ENCODE measurements at places on chromosomes 6 and 20.

DNA sequence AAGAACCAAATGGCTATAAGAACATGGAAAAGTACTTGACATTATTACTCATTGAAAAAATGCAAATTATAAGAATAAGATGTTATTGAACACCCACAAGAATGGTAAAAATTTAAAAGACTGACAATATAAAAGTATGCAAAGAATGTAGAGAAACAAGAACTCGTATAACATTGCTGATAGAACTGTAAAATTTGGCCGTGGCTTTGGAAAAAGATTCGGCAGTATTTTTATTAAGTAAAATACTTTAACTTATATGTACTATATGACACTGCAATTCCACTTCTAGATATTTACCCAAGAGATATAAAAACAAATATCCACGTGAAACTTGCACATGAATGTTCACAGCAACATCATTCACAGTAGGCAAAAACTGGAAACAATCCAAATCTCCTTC is 239.2 kb downstream of the TPBG start:
- DNase-seq, result no peak

- no peak for DNase-seq
Measured at GRCh38 chr20:3072530-3073250, 1.3 kb downstream of the OXT start.

DNA sequence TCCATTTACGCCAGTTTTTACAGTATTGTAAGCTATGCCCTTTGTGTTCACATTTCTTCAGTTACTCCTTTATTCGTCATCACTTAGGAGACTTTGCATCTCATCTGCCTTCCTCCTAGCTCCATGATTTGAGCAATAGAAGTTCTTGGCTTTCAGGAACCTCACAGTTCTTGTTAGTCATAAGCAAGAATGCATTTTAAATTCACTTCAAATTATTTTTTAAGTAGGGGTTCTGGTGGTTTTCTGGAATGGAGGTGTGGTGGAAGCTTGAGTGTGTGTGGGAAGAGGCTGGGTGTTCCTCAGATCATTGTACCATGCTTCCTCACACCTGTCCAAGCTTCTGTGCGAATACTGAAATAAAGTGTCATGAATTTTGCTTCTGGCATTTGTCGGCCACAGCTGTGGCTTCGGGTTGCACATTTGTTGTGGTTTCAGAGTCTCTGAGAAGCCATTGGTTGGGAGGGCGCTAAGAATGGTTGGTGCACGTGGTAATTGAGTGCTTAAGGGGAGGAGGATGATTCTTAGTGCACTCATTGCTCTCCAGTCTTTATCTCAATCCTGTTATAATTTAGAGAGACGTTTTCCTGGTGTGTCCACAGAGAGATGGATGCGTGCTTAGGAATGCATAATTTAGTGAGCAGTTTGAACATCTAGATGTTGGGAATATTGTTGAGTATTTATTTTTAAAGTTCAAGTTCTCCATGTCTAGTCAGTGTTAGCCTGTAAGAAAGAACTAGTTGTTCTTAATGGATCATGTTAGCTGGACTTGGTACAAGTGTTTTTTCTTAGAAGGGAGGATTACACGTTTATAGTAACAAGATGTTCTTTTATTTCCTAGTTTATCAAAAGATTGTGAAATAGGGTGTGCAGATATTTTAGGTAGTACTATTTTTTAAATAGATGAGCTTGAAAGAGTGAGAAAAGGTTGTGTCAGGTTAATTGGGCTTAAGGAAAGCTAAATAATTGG is 31.9 kb downstream of the FOXO3 start:
- DNase-seq, result no peak

DNA sequence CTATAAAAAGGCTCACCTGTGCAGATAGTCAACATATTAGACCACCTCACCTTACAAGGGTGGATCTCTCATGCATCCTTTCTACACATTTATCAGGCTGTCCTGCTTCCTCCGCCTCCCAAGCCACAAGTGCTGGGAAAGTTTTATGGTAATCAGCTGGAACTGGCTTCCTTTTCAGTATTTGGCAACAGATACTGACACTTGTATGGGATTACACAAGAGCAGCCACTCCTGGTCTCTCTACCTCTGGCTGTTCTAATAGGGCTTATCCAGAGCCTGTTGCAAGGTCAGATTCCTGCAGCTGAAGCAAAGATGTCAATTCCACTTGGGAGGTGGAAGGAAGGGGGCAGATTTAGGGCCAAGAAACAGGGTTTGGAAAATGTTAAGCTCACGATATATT is 503 bp upstream of the GPLD1 start:
- DNase-seq, result no peak

DNA sequence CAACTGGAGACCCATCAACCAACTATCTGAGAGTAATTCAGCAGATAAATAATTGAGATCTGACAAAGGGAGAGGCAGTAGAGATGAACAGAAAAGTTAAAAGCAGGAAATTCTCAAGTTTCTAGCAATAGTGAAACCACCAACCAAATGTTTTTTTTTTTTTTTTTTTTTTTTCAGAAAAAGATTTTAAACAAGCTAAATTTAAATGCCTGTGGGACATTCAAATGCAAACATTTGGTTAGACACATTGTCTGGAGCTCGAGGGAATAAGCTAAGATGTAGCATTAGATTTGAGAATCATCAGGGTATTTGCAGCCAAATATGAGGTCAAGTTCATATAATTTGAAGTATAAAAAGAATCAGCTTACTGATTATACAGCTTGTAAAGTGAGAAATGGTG is 16.4 kb downstream of the RANBP9 start:
- DNase-seq, result no peak

DNA sequence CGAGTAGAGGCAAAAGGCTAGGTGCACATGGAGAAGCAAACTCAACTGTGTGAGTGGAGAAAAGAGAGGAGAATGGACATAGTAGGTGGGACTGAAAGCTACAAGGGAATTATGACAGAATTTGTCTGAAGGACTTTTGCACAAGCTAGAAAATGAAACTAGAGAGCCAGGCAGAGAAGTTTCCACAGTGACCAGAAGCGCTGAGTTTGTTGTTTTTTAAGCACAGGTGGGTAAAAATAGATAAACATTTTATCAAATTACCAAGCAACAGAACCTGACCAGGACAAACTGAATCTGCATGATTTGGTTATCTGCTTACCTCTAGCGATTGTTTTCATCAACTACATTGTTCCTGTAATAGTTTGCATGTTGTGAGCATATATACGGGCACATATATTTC is 38.6 kb downstream of the SMLR1 start:
- no peak for DNase-seq

GRCh38 chr6:64680446-64680845 is 1026.6 kb downstream of the EYS start:
- no peak for DNase-seq

DNA sequence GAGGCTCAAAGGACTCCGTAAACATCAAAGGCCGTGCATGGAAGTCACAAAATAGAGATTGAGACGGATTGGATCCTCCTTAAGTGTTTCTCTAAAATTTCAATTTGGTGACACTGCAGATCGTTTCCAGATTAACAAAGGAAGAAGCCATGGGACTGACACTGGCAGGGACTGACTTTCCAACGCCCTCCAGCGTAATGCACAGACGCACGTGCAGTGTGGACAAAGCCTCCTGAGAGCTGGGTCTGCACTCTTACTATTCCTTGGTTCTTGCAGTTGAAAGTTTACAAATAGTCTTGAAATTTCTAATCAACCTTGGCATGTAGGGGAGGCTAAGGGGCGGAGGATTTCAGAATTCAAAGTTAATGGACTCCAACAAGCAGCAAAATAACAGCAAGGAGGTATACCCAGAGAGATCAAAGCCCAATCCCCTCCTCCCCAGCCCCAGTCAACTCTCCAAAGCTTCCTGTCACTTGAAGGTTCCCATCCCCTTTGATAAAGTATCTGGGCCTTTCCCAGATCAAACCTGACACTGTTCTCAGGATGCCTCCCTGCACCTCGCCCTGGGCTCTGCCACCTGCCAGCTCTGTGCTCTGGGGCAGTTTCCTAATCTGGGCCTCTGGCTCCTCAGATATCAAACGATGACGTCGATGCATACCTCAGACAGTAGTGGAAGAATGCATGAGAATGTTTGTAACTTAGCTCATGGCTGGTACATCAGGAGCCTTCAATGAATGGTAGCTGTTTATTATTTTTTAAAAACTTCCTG is 106.5 kb upstream of the TRAF3IP2 start:
- no peak for DNase-seq

GRCh38 chr6:56555438-56555872 is 87.2 kb downstream of the DST start:
- no peak for DNase-seq

DNA sequence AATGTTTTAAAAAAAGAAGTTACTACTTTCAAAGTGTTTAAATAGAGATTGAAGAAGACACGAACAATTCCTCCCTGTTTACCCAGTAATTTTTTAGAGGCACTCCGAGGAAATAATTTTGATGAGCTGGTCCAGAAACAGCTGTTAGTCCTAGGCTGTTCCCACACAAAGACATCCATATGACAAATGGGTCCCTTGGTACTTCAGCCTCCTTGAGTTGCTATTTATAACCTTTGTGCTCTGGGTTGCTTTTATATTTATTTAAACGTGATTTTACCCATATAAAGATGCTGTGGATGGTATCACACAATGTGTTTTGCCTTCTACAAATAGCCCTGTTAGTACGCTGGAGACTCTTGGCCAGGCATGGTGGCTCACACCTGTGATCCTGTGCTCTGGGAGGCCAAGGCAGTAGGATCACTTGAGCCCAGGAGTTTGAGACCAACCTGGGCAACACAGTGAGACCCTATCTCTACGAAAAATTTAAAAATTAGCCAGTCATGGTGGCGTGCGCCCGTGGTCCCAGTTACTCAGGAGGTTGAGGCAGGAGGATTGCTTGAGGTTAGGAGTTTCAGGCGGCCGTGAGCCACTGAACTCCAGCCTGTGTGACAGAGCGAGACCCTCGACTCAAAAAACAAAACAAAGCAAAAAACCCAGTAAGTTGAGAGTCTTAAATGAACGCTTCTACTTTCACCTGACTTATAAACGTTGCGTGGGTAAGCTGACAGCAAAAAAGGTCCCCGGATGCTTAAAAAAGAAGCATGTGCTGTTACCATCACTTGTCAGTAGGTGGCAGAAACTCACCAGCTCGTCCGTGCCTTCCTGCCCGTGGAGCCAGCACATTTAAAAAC is 56.9 kb upstream of the ARMH2 start:
- no peak for DNase-seq

- no peak for DNase-seq
Measured at GRCh38 chr6:26202811-26203583, 115.8 kb downstream of the HFE start.

DNA sequence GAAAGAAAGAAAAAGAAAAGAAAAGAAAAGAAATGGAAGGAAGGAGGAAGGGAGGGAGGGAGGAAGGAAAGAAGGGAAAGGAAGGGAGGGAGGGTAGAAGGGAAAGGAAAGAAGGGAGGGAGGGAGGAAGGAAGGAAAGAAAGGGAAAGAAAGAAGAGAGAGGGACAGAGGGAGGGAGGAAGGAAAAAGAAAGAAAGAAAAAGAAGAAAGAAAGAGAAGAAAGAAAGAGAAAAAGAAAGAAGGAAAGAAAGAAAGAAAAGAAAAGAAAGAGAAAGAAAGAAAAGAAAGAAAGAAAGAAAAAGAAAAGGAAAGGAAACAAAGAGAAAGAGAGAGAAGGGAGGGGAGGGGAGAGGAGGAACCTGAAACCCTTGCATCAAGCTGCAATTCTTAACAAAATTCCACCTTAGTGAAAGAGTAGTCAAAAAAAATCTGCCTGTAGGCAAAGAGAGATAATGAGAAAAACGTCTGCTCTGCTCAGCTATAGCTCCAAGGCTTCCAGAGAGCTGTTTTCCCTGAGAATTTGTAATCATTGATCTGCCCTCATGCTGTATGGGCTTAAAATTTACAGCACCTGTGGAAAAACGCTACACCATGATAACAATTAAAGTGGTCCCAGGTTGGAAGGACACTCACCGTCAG is 16.7 kb upstream of the MYCT1 start:
- DNase-seq, result no peak

DNA sequence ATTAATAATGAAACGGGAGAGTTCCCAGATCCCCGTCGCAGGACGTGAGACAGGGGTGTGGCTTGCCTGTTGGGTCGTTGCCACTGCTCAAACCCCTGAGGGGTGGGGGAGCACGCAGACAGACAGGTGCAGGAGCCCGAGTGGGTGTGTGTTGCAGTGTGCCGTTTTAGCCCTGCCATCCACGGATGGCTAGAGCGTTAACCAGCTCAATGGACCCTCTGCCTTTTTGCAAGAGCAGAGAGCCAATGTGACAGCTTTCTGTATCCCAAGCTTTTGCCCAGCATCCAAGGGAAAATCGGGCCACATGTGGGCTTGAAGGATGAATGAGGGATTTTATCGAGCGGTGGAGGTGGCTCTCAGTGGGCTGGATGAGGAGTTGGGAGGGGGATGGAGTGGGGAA is 237.9 kb downstream of the TSHZ2 start:
- no peak for DNase-seq

GRCh38 chr20:19952392-19952791 is 64.8 kb upstream of the NAA20 start:
- DNase-seq, result no peak

- no peak for DNase-seq
Measured at GRCh38 chr20:62064770-62065673, 659 bp downstream of the TAF4 start.

DNA sequence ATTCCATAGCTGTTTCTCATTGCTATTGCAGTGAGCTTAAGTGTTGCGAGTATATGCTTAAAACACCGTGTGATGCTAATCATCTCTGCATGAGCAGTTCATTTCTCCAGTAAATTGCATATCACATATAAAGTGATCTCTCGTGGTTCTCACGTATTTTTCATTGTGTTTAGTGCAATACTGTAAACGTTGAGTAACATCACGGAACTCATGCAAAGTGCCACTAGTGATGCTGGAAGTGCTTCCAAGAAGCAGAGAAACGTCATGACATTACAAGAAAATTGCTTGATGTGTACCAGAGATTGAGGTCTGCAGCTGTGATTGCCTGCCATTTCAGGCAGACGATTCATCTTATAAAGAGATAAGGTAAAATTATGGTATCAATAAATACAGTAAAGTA is 830.4 kb downstream of the GRIK2 start:
- no peak for DNase-seq

- no peak for DNase-seq
Measured at GRCh38 chr20:31633339-31633914, 4.3 kb upstream of the COX4I2 start.
